ENCODE measurements at places on chromosomes 2 and 18. TPM values are rescaled to one million over a fixed set of nuclear protein-coding genes. Genes with fewer than 3 reads are reported as not detected.
A peak's percentile ranks its signal among the peaks of the same experiment; 100 is the strongest.

Gene APCDD1
- 5.3 TPM for total RNA-seq

Gene GTF2A1L
- total RNA-seq = not detected

Gene AMER3
- total RNA-seq = 0.13 TPM

Gene CCDC178
- not detected for total RNA-seq

DNA sequence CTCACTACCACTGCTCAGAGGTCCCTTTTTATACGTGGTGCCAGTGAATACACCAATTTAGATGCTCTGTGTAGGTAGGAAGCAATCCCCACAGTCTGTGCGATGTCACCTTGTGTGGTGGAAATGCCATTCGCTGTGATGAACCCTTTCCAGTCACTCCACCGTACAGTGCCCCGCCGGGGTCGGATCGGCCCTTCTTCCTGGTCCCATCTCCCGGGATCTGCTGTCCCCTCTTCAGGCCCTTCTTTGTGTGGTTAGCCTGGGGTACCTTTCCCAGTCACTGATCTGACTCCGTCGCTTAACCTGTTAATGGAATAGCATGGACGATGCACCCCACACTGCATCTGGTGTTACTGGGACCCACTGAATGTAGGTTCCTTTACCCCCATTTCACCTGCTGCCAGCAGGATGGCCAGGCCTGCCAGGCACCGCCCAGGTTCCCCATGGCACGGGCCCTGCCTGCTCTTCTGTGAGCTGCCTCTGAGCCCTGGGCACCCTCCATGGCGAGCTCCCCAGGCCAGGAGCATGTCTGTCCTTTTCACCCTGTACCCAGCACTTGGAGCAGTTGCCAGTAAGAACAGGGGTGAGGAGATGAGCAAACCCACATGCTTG lies 18.0 kb downstream of the TWIST2 start:
- no peak for DNase-seq

DNA sequence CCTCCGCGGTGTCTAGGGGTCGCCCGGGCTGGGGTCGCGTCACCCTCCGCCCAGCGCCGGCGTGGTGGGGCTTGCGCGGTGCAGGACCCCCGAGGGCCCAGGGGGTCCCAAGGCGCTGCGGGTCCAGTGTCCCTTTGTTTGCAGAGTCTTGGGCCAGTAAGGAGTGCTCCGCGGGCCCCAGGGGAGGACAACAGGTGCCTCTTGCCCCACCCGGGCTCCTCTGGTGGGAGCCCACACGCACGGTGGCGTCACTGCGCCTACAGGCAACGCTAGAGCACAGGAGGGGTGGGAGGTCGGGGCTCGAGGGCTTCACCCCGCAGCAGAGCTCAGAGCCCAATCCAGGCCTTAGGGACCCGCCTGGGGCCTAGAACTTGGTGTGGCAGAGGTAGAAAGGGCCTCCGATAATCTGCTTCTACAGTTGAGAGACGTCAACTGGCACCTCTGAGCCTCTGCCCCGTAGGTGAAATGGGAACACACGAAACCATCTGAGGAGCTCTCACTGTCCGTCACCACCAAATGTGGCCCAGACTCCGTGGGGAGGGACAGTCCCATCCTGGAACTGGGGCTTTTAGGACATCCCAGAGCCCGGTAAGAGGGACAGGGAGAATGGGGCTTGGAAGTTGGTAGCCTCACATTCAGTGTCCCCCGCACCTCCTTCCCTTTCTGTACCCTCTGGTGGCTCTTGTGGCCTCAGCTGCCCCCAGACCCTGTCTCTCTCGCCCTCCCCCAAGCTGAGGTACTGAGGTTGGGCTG lies 1.4 kb downstream of the ARID5A start:
- no peak for DNase-seq

DNA sequence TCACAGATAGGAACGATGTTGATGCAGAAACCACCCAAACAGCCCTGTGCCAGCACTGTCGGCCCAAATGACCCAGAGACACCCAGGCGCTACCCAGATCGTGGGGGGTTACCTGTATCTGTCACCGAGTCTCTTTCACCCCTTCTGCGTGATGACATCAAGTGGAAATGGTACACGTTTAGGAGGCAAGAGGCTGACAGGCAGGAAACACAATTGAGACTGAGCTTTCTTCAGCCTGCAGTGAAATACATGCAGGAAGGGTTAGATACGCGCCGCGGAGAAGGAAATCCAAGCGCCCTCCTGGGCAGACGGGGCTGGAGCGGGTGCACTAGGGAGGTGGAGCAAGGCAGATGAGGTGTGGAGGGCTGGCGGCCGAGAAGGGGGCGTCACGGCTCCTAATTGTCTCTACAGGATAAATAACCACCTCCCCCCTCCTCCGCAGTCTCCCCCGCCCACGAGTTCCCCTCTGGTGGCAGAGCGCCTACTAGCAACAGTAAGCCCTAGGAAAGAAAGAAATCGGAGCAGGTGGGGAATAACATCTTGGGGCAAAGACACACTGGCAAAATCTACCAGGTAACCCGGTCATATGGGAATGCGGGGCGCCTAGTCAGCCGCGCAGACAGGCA lies at the start of gene RNF152:
Gene RNF152, minus strand, starts transcription at position 325 of the 626 bp plus-strand sequence. CDS start 76,544 bp downstream, outside the sequence.
- DNase-seq = peak; percentile 53

DNA sequence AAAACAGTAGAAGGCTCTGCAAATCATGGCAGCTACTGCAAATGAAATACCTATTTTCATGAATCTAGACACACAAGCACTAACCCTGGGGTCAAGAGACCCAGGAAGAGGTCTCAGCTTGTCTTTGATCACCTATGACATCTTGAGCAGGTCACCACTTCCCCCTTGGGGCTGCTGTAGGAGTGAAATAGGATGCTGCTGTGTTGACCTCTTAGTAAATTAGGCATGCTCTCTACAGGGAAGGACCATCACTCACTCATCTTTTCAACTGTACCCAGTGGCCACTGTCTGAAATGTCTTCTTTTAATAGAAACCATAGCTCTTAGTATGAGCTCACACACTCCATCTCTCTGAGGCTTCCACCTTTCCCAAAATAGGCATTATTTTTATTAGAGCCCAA lies 83.8 kb downstream of the NCK2 start:
- DNase-seq = no peak

GRCh38 chr2:67389286-67389685 lies 7.8 kb upstream of the ETAA1 start:
- DNase-seq = no peak

GRCh38 chr2:146305164-146305563 lies 1539.7 kb upstream of the ACVR2A start:
- no peak for DNase-seq

- DNase-seq = no peak
Measured at GRCh38 chr2:72788756-72789155, 37.1 kb downstream of the EXOC6B start.

DNA sequence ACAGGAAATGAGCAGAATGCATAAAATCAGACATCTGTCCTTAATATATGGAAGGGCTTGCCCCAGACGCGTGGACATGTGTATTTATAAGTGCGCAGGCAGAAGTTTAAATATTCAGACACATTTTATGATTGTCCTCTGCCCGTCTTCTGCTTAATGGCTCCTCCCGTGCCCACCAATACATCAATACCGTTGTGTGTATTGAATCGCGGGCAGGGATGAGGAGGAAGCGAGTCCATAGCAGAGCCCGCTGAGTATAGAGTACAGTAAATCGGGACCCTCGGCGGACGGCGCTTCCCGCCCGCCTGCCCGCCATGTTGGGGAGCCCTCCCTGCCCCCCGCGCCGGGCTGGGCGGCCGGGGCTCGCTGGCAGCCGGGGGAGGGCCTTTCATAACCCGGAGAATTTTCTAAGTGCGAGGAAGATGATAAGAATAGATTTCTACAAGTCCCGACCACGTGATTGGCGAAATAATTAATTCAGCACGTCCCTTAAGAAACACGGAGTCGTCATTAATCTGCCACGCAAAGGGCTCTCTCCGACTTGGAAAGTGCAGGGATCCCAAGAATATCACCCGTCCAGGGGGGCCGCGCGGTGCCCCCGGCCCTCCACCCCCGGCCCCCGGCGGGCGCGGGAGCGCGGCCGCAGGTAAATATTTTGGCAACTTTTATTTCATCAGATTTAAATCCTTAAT lies at the start of gene HOXD3:
Gene HOXD3, plus strand, starts transcription at position 501 of the 692 bp plus-strand sequence. CDS start 11,808 bp downstream, outside the sequence.
- no peak for DNase-seq

DNA sequence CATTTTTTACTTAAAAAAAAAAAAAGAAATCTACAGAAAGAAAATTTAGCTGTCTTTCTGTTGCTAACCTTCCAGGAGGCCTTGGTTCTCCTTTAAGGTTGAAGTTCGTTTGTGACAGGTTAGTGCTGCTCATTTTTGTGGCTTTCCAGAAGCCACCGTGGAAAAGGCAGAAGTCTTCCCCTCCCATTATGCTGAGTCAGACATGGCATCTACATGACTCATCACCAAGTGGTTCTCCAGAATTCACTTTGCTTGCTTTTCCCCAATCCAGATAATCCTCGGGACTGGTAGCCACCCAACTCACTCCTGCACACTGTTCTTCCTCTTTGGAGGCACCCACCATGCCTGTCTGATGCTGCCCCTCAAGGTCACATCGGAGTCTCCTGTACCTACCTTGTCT lies 228.7 kb downstream of the PIK3C3 start:
- DNase-seq = no peak

- no peak for DNase-seq
Measured at GRCh38 chr2:127066942-127067341, 40.0 kb downstream of the BIN1 start.

DNA sequence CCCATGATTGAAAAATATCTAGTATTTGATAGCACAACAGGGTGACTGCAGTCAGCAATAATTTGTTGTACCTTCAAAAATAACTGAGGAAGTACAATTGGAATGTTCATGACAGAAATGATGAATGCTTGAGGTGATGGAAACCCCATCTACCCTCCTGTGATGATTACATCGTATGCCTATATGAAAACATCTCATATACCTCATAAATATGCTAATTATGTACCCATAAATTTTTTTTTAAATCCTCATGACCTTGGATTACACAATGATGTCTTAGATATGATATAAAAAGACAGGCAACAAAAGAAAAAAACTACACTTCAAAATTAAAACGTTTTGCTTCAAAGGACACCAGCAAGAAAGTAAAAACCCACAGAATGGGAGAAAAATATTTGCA lies 1.4 kb upstream of the POLR1B start:
- no peak for DNase-seq

GRCh38 chr2:102578376-102578775 lies 41.0 kb upstream of the SLC9A2 start:
- DNase-seq = no peak
